Activated CD4-positive, alpha-beta T cell treated with anti-CD3 and anti-CD28 coated beads, Interleukin-2, amount 50 U/mL, for 24 hours (primary cell): ENCODE measurements at places on chromosomes 3 and 15.

DNA sequence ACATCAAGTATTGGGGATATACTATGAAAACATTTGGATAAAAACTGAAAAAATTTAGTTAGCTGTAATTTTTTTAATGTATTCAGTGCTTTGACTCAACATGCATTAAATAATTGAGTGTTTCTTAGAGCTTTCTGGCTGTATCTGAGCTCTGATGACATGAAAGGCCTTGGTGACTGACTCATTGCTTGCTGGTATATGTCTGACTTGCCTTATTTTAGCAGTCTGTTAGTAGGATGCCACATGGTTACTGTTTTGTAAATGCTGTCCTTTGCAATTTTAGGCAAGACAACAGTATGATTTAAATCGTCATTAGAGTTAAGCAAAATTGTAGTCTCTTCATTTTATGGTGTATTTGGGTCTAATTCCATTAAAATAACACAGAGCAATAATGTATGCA, 199.2 kb downstream of the GHSR start:
- no peak for DNase-seq

- no peak for DNase-seq
Measured at GRCh38 chr3:8529181-8529637, 27.6 kb downstream of the LMCD1 start.

DNA sequence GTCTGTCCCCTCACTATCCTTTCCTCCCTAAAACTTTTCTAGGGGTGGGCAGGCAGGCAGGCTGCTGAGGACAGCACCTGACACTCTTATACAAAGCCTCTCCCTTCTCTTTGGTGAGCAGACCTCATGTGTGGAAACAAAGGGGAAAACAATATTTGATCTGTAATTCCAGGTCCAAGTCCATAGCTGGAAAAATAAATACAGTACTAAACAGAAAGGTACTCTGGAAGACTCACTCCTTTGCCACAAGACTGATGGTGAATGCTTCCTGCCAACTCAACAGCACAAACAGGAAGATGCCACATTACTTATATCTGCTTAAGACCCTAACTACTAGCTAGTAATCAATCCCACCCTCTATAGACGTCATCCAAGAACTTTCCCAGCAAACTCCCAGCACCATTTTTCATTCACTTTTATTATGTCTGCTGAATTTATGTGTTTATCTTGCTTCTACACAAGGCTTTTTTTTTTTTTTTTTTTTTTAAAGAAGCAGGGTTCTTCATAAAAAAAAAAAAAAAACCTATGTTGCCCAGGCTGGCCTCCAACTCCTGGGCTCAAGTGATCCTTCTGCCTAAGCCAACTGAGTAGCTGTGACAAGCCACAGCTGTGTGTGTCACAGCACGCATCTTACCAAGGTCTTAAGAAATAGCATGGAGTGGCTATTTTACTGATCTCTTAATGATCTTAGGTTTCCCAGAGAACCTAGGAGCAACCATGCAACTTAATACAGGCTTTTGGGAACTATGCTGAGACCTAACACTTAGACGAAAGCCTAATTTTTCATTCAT, 44.2 kb upstream of the CSPG5 start:
- DNase-seq: no peak

GRCh38 chr3:30539772-30540171, 66.6 kb upstream of the TGFBR2 start:
- DNase-seq: no peak

DNA sequence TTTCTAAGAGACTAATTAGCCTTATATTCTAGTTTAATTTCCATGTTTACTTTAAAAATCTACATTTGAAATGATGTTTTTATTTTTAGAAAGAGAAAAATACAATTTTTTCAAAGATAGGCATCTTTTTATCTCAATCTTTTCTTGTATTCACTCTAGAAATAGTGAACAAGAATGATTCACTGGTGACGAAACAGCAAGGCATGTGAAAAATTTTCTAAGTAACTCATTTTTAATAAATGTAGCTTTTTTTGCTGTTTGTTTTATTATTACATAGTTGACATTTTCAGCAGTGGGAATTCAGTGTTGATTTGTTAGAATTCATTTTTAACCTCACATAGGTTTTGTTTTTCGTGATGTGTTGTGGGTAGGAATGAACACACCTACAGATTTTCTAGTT, 1226.4 kb downstream of the NSUN3 start:
- DNase-seq: no peak

GRCh38 chr15:95444860-95445259, 885.6 kb upstream of the NR2F2 start:
- DNase-seq: no peak

- no peak for DNase-seq
Measured at GRCh38 chr15:46410705-46411104, 775.9 kb downstream of the SQOR start.

DNA sequence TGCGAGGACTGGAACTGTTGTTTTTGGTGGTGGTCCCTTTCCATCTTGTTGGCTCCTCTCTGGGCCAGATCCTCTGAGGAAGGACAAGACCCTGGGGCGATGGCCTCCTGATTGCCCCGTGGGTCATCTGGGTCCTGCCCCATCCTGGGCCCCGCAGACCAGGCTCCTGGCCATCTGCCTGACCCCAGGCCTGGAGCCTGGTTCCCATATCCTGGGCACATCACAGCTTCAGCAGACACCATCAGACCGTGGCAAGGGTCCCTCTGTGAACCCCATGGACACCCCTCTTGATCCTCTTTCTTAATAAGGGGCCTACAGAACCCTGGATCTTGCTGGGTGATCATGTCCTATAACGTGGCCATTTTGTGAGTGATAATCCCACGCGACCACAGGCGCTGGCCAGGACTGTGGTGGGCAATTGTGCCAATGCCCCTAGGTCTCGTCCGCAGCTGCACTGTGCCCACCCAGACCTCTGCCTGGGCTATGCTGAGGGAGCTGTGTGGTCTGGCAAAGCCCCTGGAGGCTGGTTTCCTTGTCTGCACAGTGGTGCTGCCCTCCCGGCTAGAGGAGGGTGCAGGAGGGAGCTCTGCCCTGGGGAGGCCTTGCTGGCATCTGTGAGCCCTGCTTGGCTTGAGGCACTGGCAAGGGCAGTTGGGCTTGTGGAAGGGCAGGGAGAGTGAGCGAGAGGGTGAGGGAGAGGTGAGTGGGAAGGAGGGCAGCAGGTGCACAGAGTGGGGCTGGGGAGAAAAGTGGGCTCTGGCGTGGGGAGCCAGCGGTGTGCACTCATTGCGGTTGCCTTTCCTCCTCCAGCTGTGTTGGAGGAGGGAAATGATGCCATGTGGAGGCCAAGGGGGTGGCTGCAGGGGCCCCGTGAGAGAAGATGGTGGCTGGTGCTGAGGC, 53.1 kb upstream of the PRR23E start:
- DNase-seq: no peak

- no peak for DNase-seq
Measured at GRCh38 chr15:68644083-68644904, 65.5 kb downstream of the CORO2B start.

GRCh38 chr3:155313300-155313699, 19.8 kb upstream of the STRIT1 start:
- no peak for DNase-seq

- no peak for DNase-seq
Measured at GRCh38 chr3:156271995-156272719, 151.8 kb downstream of the KCNAB1 start.

GRCh38 chr15:41633609-41634008, 26.6 kb upstream of the MGA start:
- no peak for DNase-seq

DNA sequence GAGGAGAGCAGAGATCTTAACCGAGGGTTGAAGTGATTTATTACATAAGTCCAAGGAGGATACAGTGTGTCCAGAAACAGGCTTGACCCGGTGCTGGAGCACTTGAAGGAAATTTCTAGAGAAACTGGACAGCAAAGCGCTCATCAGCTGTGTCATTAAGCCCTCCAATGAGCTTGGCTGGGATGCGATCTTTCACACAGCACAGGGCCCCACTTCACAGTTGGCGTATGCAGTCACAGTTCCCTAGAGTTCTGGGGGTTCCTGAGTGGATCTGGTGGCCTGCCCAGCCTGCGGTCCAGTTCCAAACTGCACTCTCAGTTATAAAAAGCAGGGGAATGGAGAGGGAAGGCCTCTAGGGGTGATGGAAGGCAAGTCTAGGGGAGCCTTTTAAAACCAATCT, 13.6 kb downstream of the ST8SIA2 start:
- no peak for DNase-seq

DNA sequence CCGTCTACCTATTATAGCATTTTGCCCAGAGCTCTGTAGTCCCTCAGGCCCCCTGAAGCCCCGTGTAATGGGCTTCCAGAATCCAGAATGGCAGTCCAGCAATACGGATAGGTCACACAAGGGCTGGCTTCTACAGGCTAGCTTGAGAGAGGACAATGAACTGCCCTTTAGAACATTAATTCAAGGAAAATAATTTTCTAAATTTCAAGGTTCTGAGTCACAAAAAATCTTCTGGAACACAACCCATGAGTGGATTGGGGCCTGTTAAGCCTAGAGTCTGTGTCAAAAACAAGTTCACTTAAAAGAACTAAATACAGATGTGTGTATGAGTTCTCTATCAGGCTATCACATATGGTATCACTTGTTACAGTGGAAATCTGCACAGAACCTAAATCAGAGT, 28.8 kb downstream of the DCP1A start:
- DNase-seq: no peak

GRCh38 chr3:9891072-9891622, 737 bp downstream of the JAGN1 start:
- DNase-seq: no peak

DNA sequence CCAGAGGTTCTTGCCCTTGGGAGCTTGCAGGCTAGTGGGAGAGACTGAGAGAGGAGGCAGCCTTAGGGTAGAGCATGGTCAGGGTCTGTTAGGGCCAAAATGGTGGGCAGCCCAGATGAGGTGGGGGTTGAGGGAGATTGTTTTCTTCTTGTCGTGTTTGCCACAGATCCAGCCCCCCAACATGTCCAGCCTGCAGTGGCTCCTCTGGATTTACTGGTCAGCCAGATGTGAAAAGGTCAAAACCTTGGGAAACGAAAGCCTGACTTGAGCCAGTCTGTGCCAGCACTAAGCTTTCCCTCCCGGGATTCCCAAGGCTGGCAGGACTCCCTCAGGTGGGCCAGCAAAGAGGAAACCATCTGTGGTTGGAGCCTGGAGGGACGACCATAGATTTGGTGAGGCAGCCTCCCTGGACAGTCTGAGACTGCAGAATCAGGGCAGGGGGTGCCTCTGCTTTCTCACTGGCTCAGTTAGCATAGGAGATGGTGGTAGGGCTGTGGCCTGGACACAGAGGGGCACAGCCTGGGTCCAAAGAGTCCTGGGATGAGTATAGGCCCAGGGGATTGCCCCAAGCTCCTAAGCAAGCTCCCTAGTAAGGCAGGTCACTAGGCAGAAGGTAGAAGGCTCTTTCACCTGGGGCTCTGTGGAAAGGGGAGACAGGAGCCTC, 51.2 kb upstream of the PRR23C start:
- DNase-seq: no peak

GRCh38 chr3:82015241-82015640, 253.8 kb upstream of the GBE1 start:
- no peak for DNase-seq

GRCh38 chr3:158404131-158404718, 166.8 kb upstream of the MLF1 start:
- no peak for DNase-seq

DNA sequence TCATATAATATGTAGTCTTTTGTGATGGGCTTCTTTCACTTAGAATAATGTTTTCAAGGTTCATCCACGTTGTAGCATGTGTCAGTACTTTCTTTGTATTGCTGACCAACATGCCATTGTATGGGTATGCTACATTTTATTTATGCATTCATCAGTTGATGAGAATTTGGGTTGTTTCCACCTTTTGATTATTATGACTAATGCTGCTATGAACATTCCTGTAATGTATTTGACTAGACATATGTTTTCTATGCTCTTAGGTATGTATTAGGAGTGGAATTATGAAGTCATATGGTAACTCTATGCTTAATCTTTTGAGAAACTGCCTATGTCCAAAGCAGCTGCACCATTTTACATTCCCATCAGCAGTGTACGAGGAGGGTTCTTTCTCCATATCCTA, 3.2 kb upstream of the PODXL2 start:
- DNase-seq: no peak

- DNase-seq: no peak
Measured at GRCh38 chr3:65856907-65857306, 181.8 kb downstream of the MAGI1 start.

- no peak for DNase-seq
Measured at GRCh38 chr3:142950972-142951371, 12.5 kb downstream of the PAQR9 start.

GRCh38 chr3:90034038-90034437, 926.6 kb downstream of the EPHA3 start:
- no peak for DNase-seq

- DNase-seq: no peak
Measured at GRCh38 chr3:87122766-87123165, 104.3 kb upstream of the CHMP2B start.

- no peak for DNase-seq
Measured at GRCh38 chr3:24837601-24838000, 343.0 kb upstream of the THRB start.

DNA sequence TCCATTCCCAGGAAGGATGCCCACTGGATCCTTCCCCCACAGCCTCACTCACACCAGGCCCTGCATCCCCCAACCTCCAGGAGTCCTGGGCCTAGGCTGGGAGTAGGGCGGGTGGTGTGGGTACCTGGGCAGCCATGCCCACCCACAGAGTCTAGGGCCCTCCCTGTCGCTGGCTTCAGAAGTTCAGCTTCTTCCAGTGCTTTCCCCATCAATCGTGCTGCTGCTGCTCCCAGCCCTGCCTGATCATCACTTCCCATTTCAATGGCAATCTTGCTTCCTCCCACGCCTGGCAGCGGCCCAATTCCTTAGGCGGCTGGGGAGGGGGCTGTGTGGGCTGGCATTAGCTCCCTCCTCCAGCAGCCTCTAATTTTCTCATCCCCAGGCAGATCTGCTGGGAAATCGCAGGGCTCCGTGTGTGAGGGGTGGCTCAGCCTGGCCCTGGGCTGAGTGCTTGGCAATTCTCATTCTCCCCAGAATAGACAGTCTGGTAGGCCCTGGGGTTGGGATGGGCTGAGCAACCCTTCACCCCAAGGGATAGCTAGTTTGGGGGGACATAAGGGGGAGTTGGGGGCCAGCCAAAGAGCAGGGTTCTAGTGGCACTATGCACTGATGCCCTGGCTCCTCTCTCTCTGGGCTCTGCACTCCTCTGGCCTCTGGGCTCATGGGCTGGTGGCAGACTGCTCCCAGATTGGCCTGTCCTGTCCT, 66.4 kb downstream of the SCN5A start:
- DNase-seq: no peak

DNA sequence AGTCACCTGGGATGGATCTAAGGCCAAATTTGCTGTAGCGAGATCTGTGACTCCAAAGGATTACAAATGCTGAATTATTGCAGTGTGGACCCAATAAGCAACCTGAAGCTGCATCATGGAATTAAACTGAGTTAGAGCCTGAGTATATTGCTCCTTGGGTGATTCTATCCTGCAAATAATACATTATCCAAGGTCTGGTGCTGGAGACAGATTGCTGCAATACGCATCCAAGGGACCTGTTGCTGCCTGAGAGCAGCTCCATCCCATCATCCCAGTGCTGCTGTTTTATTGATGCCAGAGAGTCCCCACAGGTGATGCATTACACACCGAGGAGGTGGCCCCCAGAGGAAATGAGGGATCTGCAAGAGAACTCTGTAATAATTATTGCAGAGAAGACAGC, 31.6 kb upstream of the PCSK6 start:
- no peak for DNase-seq
